ENCODE measurements at places on chromosomes 5 and 9.

- peaks cover 4% of the 10 kb centered on the region for H3K27me3 ChIP-seq
- peak; percentile 47 for DNase-seq
- no peaks in the 10 kb centered on the region for H3K36me3 ChIP-seq
- peaks cover 6% of the 10 kb centered on the region for H3K4me1 ChIP-seq
- H3K4me3 ChIP-seq, result no peak overlapping the region
Observed at GRCh38 chr5:163695830-163696578, 190.6 kb downstream of the MAT2B start.

DNA sequence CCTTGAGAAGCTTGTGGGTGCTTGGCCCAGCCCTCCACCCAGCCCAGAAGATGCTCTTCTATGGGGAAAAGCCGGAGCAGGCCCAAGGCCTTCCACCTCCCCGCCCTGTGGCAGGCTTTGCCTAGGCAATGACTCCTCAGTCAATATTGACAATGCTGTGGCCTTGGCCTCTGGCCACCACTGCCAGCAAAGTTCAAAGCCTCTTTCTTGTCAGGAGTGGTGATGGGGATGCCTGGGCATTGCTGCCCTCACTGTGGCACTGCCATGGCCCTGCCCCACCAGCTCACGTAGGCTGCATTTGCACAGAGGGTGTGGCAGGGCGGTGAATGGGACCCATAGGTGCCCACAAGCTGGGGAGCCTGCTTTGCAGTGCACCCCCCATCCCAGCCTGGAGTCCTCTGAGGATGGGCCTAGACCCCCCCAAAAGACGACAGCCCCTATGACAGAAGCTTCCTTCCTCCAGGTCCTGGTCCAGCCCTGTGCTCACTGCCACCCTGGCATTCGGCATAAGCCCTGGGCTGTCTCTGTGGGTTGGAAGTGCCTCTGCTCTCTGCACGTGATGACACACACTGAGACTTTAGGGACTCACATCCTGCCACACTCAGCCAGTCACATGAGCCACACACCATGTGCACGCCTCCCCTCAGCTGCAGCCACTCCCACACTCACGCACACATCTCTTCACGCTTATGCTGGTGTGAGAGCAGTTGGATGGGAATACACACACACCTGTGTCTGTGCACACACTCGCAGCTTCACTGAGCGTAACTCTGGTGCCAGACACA, 31.1 kb downstream of the MORN5 start:
- peaks cover 13% of the 10 kb centered on the region for H3K27me3 ChIP-seq
- H3K36me3 ChIP-seq, result no peaks in the 10 kb centered on the region
- H3K27ac ChIP-seq, result no peak overlapping the region
- no peaks in the 10 kb centered on the region for H3K4me1 ChIP-seq
- DNase-seq, result no peak

DNA sequence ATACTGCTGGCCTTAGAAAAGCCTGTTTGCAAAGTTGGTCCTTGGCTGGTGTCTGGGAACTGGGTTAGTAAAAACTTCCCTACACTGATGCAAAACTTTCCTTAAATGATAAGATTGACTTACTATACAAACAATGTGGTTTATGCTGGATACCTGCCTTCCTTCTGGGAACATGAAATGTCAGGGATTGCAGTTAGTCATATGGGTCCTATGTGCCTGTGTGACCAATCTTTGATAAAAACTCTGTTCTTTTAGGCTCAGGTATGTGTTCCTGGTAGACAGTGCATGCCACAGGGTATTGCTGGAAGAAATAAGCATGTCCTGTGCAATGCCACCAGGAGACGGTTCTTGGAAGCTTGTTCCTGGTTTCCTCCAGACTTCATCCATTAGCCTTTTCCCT, 173.3 kb downstream of the RMI1 start:
- no peak overlapping the region for H3K4me3 ChIP-seq
- H3K27me3 ChIP-seq, result no peaks in the 10 kb centered on the region
- peaks cover 5% of the 10 kb centered on the region for H3K4me1 ChIP-seq
- no peaks in the 10 kb centered on the region for H3K36me3 ChIP-seq
- H3K27ac ChIP-seq, result no peak overlapping the region

- H3K4me3 ChIP-seq, result no peak overlapping the region
- no peak for DNase-seq
- no peaks in the 10 kb centered on the region for H3K36me3 ChIP-seq
- no peak overlapping the region for H3K27ac ChIP-seq
- H3K4me1 ChIP-seq, result no peaks in the 10 kb centered on the region
- peaks cover 7% of the 10 kb centered on the region for H3K27me3 ChIP-seq
Observed at GRCh38 chr9:117092582-117092981, 322.3 kb downstream of the ASTN2 start.

- DNase-seq, result no peak
- no peaks in the 10 kb centered on the region for H3K27me3 ChIP-seq
- no peak overlapping the region for H3K27ac ChIP-seq
- H3K4me1 ChIP-seq, result peaks cover 4% of the 10 kb centered on the region
- H3K36me3 ChIP-seq, result peaks cover 60% of the 10 kb centered on the region
Observed at GRCh38 chr5:34059977-34060376, 17.0 kb upstream of the C1QTNF3 start.

DNA sequence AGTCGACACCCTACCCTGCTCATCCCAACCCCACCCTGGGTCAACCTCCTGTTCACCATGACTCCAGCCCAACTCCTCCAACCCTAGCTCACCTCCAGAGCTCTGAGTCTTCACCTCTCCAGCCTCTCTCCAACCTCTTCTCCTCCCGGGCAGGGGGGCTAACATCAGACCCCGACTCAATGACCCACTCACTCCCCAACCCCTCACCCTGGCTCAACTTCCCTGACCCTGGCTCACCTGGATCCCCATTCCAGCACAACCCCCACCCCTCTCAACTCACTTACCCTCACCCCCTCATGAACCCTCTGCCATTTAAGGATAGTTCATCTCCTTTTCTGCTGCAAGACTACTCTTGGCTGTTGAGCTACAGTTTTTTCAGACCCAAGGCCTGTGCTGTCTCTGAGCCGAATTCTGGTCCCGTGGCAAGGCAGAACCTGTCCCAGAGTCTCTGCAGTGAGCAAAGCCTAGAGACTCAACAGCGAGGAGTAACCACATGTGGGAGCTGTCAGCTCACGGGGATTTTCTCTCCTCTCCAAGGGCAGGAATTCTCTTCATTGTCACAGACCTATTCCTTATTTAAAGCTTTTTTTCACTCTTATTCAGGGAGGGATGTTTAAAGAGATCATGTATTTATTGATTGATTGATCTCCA, 29.8 kb downstream of the ANKRD33B start:
- no peak overlapping the region for H3K4me3 ChIP-seq
- H3K4me1 ChIP-seq, result peaks cover 16% of the 10 kb centered on the region
- H3K36me3 ChIP-seq, result no peaks in the 10 kb centered on the region
- peaks cover 67% of the 10 kb centered on the region for H3K27me3 ChIP-seq
- DNase-seq, result no peak

- peaks cover 16% of the 10 kb centered on the region for H3K4me1 ChIP-seq
- no peak overlapping the region for H3K4me3 ChIP-seq
- DNase-seq, result no peak
- no peak overlapping the region for H3K27ac ChIP-seq
Observed at GRCh38 chr5:149857499-149857898, 87.1 kb downstream of the PDE6A start.

DNA sequence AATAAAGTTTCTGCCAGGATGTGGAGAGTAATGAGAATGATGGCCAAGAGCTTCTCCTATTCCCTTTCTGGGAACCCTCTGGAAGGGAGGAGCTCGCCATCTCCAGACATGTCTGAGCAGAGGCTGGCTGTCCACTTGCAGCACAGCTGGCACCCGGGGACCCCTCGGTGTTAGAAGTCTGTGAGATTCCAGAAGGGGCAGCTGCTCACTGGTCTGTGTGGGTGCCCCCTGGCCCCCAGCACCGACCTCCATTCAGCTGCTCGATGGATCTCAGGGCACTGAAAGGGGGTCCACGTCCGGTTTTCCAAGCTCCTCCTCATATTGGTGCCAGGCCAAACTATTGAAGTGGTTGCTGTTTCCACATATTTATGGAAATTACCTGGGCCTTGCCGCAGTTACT, 3.6 kb upstream of the FAM163B start:
- DNase-seq, result no peak
- H3K4me1 ChIP-seq, result no peaks in the 10 kb centered on the region
- peaks cover 79% of the 10 kb centered on the region for H3K27me3 ChIP-seq
- H3K4me3 ChIP-seq, result no peak overlapping the region

- DNase-seq, result peak; percentile 55
- H3K4me1 ChIP-seq, result no peaks in the 10 kb centered on the region
- no peak overlapping the region for H3K27ac ChIP-seq
- no peak overlapping the region for H3K4me3 ChIP-seq
Observed at GRCh38 chr9:83649080-83649479, 26.1 kb downstream of the IDNK start.

- no peaks in the 10 kb centered on the region for H3K27me3 ChIP-seq
- H3K27ac ChIP-seq, result no peak overlapping the region
- H3K4me3 ChIP-seq, result no peak overlapping the region
- no peak for DNase-seq
- no peaks in the 10 kb centered on the region for H3K36me3 ChIP-seq
- H3K4me1 ChIP-seq, result peaks cover 36% of the 10 kb centered on the region
Observed at GRCh38 chr5:74034733-74035132, 408.7 kb downstream of the ARHGEF28 start.

- no peak overlapping the region for H3K27ac ChIP-seq
- peaks cover 36% of the 10 kb centered on the region for H3K4me1 ChIP-seq
- peak overlapping the region; percentile 88 for H3K4me3 ChIP-seq
- DNase-seq, result peak; percentile 16
Observed at GRCh38 chr9:99818500-99818899, 3.2 kb upstream of the NR4A3 start.

DNA sequence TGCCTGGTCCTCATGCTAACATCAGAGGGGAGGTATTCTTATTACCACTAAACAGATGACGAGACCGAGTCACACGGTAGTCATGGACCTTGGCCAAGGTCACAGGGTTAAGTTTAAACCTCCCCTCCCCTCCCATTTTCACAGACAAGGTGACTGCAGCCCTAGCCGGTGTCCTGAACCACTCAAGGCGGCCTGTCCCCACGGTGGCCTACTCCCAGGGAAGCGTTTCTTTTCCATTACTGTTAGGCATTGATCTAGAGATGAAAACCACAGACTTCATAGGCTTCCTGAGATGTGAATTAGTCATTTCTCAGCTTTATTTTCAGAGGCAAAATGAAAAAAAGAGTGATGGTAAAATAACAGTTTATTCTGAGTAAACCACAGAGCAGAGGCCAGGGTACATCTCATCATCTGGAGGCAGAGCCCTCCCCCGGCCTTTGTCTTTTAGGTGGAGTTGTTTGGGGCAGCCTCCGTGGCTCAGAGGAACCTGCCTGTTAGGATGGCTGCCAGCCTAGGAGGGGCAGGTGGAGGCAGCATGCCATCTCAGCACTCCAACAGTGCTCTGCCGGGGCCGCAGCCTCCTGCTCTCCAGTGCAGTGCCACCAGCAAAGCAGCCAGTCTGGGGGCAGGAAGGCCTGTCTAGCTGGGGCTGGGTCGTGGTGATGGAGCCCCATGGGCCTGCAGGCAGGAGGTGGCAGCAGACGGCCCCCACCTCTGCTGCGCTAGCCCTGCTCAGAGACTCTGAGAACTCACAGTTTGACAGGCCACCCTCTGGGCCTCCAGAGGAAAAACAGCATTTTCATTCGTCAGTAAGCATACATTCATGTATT, 71.2 kb downstream of the RAPGEF1 start:
- H3K36me3 ChIP-seq, result peaks cover 14% of the 10 kb centered on the region
- peak overlapping the region; percentile 35 for H3K27ac ChIP-seq
- H3K27me3 ChIP-seq, result no peaks in the 10 kb centered on the region
- no peak for DNase-seq
- H3K4me1 ChIP-seq, result peaks cover 23% of the 10 kb centered on the region

DNA sequence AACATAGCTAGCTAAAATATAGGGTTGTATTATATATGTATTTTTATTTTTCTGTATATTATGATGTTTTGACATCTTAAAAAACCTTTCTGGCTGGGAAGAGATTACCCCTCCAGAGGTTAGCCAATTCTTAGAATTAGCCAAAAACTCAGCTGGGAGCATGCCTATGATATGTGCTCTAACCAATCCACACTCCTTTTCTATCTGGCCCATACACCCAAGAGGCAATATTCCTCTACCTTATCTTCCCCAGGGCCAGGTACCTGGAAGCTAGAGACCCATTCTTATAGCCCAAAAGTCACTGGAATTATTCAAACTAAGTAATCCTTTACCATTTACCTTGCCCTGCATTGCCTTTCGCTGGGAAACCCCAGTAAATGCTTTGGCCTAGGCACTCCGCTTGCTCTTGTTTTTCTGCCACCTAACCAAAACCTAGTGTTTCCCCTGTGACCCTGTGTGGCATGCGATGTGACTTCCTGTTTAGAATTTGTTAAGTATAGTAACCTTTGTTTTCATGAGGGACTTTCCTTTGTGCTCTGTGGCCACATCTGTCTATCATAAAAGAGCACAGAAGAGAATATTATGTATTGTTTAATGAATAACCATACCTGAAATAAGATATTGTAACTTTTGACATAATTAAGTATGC, 37.4 kb downstream of the CSNK1G3 start:
- no peak for DNase-seq
- peaks cover 3% of the 10 kb centered on the region for H3K36me3 ChIP-seq
- H3K27ac ChIP-seq, result no peak overlapping the region
- no peaks in the 10 kb centered on the region for H3K27me3 ChIP-seq
- H3K4me1 ChIP-seq, result peaks cover 5% of the 10 kb centered on the region

- no peak overlapping the region for H3K27ac ChIP-seq
- H3K27me3 ChIP-seq, result peaks cover 3% of the 10 kb centered on the region
- no peaks in the 10 kb centered on the region for H3K4me1 ChIP-seq
- H3K4me3 ChIP-seq, result no peak overlapping the region
- DNase-seq, result no peak
Observed at GRCh38 chr9:4386819-4387218, 87.0 kb upstream of the GLIS3 start.

DNA sequence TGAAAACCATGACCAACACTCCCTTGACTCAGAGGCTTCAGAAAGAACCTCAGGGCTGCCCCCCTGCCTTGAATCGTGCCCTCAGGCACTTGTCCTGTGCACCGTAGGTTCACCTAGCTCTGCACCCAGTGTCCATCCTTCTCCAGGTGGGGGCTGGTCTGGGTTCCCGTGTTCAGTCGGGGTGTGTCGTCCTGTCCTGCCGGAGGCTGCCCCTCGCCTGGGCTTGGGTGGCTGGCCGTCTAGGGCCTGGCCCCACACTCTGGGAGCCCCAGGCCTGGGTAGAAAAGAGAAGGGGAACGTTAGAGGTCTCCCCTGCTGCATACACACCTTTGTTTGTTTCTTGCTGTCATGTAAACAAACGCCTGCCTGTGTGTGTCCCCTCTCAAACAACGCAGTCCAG, 29.3 kb downstream of the CATSPER3 start:
- no peaks in the 10 kb centered on the region for H3K4me1 ChIP-seq
- no peak overlapping the region for H3K27ac ChIP-seq
- no peak for DNase-seq
- H3K27me3 ChIP-seq, result peaks cover 23% of the 10 kb centered on the region
